Stimulated activated CD8-positive, alpha-beta memory T cell treated with anti-CD3 and anti-CD28 coated beads, Interleukin-4, amount 100 ng/mL, for 24 hours (primary cell): ENCODE measurements at places on chromosomes 1 and 21.

- no peak for DNase-seq
Measured at GRCh38 chr1:113095790-113096455, 22.9 kb downstream of the LRIG2 start.

GRCh38 chr21:28018741-28019669 lies 973.7 kb downstream of the LTN1 start:
- no peak for DNase-seq

DNA sequence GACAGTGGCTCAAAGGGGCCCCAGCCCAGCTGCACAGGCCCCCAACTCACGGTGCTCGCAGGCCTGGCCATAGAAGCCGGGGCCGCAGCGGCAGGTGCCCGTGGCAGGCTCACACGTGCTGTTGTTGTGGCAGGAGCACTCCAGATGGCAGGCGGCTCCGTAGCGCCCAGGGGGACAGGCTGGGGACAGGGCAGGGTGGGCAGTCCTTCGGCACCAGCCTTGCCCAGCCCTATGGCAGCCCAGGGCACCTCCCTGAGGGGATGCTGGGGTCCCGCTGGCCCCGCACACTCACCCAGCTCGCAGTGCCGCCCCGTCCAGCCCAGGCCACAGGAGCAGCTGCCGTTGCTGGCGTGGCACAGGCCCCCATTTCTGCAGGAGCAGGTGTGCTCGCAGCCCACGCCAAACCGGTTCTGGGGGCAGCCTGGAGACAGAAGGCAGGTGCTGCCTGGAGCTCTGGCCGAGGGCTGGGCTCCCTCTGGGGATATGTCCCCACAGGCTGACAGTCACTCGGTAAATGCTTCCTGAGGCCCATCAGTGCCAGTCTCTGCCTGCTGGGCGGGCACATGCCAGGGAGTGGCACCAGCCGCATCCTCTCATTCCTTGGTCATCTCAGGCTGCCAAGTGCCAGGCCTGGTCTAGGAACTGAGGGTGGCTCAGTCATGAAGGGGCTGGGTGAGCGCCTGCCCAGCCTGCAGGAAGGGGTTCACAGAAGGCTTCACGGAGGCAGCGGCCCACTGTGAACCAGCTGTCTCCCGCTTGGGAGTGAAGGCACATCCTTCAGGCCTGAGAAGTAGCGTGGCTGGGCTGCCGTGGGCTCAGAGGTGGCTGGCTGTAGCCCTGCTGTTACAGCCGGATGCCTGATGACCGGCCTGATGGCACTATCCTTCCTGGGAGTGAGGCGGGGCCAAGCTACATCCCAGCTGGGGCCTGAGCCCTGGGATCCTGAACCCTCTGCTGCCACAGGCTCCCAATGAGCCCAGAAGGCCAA lies 40.1 kb downstream of the ARHGEF16 start:
- DNase-seq: no peak

- no peak for DNase-seq
Measured at GRCh38 chr1:33311706-33312412, 9.0 kb downstream of the A3GALT2 start.

- no peak for DNase-seq
Measured at GRCh38 chr1:231929311-231929710, 302.7 kb downstream of the DISC1 start.

DNA sequence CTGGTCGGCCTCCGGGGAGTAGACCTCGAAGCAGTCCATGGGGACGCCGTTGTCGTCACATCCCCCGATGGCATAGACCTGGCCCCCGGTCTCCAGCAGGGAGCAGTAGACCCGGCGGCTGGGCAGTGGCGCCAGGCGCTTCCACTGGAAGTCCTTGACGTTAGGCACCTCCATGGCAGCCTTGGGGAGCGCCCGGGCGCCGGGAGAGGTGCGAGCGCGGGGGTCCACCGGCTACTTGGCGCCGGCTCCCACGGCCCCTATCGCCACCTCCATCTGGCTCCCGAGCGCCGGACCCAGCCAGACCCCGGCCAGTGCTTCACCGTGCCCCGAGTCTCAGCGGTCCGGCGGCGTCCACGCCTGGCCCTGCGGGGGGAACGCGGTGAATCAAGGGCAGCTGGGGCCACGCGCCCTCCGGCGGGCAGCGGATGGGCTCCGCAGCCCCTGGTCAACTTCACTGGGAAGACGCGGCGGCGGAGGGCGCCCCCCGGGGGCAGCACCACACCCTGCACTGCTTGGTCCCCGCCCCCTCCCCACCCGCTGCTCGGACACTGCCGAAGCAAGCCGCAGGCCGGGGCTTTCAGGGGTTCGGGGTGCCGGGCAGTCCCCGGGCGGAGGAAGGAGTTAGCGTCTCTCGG lies 13.2 kb downstream of the KLHDC8A start:
- no peak for DNase-seq

GRCh38 chr1:95506736-95507414 lies 272.9 kb downstream of the RWDD3 start:
- no peak for DNase-seq

GRCh38 chr1:80806431-80806830 lies 994.3 kb upstream of the ADGRL2 start:
- DNase-seq: no peak

DNA sequence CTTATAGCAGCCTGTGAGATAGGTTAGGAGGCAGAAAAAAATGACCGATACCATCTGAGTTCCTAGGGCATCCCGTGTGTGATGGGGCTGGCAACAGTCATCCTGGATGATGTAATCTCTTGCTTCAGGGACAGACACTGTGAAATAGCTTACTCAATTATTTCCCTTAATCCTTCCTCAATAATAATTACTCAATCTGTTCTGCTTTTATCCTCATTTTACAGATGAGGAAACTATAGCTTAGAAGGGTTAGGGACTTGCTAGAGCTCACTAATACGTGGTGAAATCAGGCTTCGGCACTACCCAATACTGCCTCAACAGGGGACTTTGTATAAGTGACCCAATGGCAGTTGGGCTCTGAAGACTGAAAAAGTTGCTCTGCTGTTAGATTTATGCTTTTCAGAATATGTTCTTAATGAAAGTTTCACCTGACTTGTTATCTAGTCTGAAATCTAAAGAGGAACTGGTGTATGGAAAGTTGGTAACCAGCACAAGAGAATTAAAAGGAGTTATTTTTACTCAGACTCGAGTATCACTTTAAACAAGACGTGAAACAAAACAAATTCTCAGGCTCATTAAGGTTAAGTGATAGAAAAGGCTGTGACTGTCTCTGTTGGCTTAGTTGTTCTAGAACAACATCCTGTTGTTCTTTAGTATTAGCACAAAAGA lies 14.4 kb downstream of the CD55 start:
- no peak for DNase-seq

DNA sequence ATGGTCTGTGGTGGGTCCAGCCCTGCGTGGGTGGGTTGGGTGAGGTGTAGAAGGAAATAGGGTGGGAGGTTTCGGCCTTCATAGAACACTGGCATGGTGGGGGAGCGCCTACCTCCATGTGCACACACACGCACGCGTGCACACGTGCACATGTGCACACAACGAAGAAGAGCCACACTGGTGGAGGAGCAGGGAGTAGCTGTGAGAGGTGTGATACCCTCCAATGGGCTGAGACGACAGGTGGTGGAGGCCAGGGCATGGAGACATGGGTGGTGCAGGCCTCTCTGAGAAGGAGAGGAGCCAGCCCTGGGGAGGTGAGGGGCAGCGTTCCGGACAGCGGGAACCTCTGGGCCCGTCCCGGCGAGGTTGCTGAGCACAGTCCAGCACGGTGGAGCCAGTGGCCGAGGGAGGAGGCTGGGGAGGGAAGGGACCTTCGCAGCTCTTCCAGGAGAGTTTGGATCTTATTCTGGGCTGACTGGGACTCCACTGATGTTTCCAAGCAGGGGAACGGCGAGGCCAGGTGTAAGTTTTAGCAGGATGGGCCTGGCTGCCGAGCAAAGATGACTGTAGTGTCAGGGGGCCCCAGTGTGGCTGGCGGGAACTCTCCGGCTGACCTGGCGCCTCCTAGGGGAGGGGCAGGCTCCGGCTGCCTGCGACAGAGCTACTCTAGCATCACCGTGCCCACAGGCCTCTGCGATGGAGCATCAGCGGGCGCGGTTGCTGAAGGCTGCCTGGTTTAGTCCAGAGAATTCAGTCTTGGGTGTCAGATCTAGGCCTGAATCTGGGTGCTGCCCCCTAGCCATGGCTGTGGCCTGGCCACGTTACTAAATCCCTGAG lies 107.2 kb downstream of the ARHGEF10L start:
- no peak for DNase-seq

GRCh38 chr1:93692983-93693591 lies 11.4 kb upstream of the BCAR3 start:
- DNase-seq: no peak

GRCh38 chr1:190852611-190853010 lies 374.9 kb upstream of the BRINP3 start:
- no peak for DNase-seq

- no peak for DNase-seq
Measured at GRCh38 chr1:11847667-11848372, at the start of gene NPPA. TSS of gene NPPA (minus strand) at chr1:11847783. CDS start at chr1:11847684, 99 bp downstream.

DNA sequence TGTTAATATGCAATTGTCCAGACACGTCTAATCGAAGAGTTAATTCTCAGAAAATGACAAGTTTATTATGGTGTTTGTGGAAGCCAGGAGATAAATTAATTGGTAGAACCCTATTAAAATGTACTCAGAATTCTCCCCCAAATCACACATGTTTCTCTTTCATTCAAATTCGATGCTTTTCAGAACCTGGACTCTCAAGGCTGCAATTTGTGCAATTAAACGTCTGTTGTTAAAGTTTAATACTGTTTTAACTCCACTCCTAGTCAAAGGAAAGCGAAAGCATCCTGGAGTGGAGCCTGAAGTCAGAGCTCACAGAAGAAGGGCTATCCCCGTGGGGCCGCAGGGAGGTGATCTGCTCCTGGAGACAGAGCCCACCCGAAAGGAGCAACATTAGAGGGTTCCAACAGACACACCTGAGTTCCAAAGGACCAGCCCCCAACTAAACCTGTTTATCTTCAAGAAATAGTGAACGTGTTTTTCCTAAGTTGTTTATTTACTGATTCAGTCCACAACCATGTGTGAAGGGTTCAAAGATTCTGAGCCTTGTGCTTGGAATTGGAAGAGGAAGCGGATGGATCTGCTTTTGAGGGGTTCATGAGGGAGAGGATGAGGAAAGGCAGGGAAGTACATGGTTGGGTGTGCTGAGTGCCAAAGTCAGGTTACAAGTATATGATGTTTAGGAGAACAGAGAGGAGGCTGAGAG lies 68.0 kb upstream of the AKT3 start:
- no peak for DNase-seq

DNA sequence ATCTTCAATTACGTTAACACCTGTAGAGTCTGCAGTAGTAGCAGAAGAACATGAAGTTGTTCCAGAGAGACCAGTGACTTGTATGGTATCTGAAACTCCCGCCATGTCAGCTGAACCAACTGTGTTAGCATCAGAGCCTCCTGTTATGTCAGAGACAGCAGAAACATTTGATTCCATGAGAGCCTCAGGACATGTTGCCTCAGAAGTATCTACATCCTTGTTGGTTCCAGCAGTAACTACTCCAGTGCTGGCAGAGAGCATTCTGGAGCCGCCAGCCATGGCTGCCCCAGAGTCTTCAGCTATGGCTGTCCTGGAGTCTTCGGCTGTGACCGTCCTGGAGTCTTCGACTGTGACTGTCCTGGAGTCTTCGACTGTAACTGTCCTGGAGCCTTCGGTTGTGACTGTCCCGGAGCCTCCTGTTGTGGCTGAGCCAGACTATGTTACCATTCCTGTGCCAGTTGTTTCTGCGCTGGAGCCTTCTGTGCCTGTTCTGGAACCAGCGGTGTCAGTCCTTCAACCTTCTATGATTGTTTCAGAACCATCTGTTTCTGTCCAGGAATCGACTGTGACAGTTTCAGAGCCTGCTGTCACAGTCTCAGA lies 10.3 kb downstream of the SON start:
- no peak for DNase-seq

DNA sequence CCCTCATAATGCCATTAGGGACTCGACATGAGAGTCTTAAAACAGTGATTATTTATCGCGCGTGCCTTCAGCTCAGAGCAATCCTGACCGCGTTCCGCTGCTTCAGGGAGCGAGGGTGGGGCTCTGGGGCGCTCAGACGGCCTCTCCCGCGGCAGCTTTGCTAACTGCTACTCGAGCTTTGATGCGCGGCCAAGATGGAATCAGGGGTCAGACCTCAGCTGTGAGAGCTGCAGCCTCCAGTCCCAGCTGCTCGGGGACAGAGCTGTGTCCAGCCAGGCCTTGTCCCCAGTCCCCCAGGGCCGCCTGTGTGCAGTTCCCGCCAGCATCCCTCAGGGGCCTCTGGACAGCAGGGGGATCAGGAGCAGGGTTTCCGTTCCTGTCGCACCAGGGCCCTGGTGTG lies 104.6 kb upstream of the TTC34 start:
- DNase-seq: no peak

GRCh38 chr1:59486615-59487014 lies 189.7 kb downstream of the FGGY start:
- DNase-seq: no peak

GRCh38 chr1:106889059-106889458 lies 167.4 kb upstream of the PRMT6 start:
- no peak for DNase-seq

DNA sequence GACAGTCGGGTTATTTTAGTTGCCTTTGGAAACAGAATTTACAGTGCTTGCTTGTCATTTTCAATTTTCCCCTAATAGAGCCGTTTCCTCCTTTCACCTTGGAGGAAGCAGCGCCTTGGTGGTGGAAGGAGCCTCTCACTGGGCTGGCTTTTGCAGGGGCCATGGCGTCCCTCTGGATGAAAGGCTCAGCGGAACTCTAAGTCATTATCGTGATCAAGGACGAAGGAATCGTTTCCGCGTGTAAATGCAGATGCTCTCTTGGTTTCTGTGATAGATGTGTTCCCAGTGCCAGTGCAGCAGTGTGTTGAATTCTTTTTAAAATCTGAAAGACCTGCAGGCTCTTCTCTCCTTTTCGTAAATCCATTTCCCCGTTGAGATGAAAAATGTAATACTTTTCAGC lies 126.2 kb upstream of the LMO4 start:
- no peak for DNase-seq

DNA sequence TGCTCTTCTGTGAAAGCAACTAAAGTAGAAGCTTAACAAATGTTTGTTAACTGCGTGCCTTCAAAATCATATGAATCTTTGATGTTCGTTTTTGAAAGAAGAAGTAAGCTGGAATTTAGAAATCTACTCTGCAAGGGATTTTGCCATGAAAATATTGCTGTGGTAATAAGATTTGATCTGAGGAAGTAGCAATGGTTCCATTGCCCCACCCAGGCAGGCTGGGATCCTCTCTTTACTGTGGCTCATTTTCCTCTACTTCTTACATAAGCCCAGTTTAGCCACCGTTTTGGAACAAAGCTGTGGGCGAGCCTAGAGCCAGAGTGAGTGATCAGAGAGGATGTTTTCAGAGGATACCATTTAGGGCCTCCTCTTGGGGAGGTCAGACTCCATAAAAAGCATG lies 20.3 kb upstream of the PTGFRN start:
- DNase-seq: no peak

- no peak for DNase-seq
Measured at GRCh38 chr1:104733866-104734265, 984.2 kb downstream of the AMY1C start.

DNA sequence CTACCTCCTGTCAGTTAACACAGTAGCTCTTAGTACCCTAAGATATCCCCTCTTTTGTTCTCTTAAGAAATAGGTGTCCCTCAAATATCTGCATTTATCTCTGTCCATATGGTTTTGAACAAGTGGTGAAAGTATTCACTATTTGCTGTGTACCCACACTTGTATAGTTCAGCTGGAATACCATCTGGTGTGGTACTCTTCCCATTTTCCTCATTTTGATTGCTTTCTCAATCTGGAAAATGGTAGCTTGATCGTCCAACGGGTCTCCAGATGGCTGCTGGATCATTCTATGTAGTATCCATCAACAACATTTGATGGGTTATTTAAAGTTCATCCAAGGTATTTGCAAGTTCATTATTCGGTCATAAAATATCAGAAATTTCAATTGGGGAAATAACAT lies 100.3 kb upstream of the DPYD start:
- DNase-seq: no peak
